LNCaP clone FGC (cell line): ENCODE measurements at places on chromosomes 2 and 18.

DNA sequence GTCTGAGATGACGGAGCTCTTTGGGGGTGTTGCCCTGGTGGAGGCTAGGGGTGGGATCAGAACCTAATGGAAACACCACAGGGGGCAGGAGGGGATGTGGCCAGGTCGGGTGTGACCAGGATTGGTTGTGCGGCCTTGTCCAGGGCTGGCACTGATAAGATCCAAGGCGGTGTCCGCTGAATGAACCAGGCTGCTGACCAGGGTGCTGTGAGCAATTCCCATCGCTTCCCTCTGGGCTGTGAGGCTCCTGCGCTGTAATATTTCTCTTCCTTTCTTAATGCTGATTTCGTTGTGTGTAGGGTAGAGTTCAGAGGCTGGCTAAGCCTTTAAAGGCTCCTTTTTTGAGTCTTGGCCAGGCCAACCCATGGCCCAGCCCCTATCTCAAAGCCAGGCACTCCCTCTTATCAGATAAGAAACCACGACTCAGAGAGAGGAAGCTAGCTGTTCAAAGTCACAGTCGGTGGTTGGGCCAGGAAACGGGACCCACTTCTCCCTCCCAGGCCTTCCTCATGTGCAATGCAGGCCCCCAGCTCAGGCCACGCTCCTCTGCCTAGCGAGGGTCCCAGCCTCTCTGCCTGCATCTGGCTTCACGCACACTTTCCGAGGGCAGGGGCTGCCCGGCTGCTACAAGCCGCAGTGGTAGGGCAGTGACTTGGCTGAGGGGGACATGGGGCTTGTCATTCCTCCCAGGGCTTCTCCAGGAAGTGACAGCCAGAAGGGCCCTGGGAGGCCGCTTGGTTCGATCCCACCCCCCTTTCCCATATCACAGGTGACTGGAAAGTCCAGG is 26.0 kb upstream of the FOSL2 start:
- DNase-seq, result no peak

GRCh38 chr18:29780816-29781215 is 1261.7 kb downstream of the DSC3 start:
- DNase-seq, result no peak

GRCh38 chr2:121696410-121696930 is 40.2 kb downstream of the NIFK start:
- no peak for DNase-seq

- no peak for DNase-seq
Measured at GRCh38 chr2:179140571-179140970, 90.6 kb upstream of the CCDC141 start.

- no peak for DNase-seq
Measured at GRCh38 chr2:125874564-125874963, 781.4 kb upstream of the GYPC start.

DNA sequence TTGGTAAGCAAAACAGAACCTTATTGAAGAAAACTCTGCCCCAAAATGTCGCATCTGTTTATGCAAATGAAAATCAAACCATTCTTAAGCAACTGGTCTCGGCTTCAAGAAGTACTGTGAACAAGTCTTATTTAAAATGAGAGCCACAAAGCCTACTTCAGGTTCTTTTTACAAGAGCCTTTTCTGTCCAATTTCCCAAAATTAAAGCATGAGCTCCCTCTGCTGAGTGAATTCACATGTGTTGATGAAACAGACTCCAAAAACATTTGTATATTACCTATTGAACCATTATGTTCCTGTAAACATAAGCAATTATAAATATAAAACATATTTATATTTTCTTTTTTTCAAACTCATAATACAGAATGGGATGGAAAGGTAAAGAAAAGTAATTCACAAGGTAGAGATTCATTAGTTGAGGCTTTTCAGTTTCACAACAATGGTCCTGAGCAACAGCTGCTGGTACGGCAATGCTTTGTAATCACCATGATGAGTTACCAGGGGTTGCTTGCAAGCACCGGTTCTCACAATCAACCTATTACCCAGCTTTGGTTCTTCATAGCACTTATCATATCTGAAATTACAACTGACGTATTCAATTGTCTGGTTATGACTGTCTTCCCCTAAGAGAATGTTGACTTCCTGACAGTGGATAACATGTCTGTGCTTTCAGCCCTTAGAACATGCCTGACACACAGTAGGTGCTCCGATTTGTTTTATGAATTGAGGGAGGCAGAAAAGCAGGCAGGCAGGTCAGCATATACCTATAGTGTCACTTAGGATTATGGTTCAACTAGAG is 108.4 kb upstream of the BZW1 start:
- peak; percentile 49 for DNase-seq

- no peak for DNase-seq
Measured at GRCh38 chr2:70626254-70626990, 72.8 kb upstream of the TGFA start.

GRCh38 chr18:56455141-56455540 is 183.3 kb downstream of the TXNL1 start:
- DNase-seq, result no peak

DNA sequence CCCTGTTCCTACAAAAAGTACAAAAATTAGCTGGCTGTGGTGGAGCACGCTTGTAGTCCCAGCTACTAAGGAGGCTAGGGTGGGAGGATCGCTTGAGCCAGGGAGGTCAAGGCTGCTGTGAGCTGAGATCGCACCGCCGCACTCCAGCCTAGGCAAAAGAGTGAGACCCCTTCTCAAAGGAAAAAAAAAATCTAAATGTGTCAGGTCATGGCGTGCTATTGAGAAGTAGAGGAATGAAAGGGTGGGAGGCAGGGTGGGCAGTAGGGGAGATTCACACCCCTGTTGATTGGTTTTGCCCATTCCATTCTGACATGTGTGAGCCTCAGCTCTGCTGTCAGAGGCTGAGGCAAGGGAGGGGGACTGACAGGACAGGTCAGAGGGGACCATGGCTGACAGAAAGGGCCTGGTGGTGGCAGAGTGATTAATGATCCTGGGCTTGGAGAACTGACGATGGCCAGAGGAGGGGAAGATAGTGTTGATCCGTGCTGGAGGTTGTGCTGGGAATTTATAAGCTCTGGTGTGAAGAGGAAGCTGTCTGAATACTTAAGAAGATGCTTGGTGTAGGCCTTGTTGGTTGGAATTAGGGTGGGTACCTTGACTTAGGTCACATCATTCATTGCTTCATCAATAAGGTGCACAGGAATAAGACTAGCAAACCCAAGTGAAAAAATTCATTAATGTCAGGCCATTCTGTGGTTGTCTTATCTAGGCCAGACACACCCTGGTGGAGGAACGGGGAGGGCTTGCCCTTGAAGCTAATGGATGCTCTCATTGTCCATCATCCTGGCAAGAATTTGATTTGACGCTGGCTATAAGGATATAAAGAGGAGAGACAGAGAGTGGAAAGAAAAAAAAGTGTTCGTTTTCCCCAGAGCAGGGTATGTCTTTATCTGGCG is 19.1 kb upstream of the SMARCAL1 start:
- DNase-seq, result no peak

DNA sequence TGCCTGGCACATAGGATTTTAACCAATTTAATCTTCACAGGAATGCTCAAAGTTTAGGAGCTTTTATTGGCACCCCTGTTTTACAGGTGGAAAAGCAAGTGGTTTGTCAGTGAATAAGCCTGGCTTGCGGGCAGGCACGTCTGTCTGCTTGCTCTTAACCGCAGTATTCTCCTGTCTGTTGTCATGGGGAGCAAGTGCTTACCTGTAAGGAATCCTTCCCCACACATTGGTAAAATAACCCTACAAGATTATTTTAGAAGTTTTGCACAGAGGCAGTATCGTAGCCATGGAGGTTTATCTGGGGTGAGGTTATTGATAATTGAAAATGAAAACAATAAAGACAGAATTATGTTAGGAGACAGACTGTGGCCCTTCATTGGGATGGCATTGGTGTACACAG is 174.9 kb downstream of the AGAP1 start:
- DNase-seq, result no peak

DNA sequence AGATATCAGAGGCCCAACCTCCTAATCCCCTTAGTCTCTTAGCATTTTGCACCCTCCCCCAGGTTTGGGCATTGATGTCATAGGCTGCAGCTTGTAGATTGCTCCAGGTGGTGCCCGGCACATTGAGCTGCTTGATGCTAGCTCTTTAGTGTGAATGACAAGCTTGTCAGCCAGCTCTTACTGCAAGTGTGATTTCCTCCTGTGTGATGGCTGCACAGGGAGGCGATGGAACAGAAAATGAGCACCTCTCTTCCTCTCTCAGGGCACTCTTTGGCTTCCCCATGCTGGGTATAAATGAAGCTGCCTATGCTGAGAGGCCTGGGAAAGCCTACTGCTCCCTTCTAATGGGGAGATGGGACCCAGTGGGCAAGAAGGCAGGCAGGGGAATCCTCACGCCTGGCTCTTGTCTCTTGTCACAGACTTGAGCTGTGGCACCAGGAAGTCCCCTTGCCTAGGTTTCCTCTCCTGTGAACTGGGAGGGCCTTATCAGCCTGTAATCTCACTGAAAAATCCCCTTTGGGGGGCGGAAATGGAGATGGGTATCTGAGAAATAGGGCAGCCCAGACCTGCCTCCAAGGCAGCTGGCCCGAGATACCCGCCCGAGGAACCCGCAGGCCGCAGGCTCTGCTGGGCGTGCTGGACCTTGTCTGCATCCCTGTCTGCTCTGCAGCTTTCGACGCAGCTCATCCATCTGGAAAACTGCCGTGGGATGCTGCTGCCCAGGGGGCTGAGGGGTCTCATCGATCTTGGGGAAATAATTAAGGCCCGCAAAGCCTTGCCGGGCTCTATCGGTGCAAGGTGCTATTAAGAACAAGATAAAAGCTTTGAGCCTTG is 163.5 kb upstream of the CXCR4 start:
- no peak for DNase-seq

DNA sequence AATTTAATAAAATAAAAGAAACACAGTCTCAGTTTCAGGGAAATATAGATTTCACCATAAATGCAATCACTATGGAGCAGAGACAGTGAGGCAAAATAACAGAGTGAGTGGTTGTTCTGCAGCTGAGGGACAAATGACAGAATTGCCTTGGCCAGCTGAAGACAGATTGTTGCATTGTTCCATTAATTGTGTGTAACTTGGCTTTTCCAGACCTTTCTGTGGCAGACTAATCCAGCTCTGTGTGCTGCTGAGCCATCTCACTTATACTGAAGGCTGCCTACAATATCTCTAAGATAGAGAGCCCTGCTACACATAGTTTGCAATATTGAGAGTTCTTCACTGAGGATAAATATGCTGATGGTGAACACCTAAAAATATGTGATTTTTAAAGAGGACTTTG is 11.5 kb downstream of the LRRTM1 start:
- DNase-seq, result no peak

- no peak for DNase-seq
Measured at GRCh38 chr2:233088972-233089345, 28.8 kb downstream of the INPP5D start.

DNA sequence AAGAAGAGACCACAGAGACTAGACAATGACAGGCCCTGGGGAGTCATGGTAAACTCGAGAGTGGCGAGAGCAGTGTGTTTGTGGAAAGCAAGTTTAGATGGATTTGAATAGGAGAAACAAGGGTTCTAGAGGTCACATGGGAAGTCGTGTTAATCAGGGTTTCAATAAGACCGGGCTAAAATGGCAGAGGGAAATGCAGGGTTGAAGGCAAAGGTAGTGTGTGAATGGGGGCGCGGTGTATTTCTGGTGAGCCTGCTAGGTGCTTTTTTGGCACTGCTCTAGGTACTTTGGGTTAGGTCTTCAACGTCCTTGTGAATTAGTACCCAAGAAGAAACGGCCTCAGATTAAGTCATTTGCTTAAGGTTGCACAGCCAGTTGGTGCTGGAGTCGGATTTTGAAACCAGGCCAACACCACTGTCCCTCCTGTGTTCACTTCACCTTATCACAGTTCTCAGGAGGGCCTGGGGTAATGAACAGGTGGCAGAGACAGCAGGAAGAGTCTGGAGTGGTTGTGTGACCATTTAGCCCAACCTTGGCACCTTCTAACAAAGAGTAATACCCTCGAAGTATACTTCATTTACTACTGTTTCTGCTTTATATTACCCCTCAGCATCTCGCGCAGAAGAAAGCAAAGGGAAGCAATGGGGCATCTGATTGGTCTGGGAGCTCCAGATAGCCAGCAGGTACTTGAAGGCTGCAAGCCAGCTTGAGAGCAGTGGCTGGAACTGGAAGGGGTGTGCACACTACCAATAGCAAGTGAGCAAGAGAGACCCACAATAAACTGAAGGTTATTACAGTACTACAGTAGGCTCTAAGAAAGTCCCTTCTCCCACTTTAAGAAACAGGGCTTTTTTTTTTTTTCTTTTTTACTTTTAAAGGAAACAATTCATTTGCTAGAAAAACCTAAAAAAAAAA is 33.4 kb upstream of the GAREM2 start:
- peak; percentile 28 for DNase-seq

DNA sequence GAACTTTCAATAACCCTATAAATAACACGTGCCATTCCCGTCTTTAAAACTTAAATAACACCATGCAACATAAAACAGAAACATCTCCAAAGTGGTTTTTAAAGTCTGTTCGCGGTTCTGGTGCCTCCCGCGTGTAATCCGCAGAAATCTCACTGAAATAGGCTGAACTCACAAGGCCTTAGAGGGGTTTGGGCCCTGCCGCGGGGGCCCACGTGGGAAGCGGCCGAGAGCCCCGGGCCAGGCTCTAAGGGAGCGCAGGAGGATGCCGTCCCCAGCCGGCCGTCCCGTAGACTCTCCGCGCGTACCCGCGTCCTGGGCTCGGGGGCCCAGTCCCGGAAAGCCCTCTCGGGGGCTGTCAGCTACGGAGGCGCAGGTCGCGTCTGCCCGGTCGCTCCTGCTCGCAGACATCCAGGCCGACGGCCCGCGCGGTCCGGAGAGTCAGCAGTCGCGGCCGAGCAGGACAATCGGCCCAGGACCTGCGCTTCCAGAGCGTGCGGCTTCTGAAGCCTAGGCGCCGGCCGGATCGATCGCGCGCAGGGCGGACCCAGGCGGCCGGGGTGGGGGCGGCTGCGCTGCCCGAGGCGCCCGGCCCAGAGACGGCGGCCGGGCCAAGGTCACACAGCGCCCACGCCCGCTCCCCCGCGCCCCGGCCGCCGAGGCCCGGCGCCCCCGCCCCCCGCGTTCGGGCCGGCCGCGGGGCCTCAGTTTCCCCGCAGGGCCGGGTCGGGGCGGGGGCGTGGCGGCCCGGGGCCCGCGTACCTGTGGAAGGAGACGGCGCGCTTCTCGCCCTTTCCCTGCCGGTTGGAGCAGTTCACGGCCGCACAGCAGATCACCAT is 558 bp downstream of the THAP4 start:
- no peak for DNase-seq

DNA sequence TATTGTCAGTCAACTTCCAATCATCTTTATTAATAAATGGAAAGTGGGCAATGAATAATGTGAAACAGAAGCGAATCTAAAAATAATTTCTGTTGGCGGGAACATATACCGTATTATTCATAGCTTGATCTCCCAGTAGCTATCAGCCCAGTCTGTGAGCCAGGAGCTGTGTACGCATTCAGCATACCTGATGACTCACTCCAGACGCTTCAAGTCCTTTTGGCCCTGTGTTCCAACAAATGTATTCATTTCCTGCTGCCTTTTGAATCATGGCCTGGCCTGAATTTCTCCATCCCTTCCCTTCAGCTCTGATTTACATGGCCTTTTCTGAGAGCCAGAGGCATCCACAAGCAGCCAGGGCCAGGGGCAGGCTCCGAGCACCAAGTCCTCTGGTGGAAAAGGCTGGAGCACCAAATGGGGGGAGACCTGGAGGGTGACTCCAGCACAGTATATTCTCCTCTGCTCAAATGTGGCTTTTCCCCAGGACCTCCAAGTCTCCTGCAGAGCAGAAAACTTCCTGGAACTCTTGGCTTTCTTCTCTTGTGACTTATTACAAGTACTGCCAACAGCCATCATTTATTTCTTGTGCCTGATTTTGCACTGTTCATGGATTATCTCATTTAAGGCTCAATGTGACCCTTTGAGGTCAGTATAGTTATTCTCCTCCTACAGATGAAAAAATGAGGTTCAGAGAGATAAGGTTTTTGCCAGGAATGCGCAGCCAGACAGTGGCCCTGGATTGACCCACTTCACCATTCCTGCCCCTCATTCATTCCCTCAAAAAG is 108.7 kb downstream of the EN1 start:
- DNase-seq, result no peak
